ENCODE measurements at places on chromosomes 3 and 15. TPM values are rescaled to one million over a fixed set of nuclear protein-coding genes. Genes with fewer than 3 reads are reported as not detected.

DNA sequence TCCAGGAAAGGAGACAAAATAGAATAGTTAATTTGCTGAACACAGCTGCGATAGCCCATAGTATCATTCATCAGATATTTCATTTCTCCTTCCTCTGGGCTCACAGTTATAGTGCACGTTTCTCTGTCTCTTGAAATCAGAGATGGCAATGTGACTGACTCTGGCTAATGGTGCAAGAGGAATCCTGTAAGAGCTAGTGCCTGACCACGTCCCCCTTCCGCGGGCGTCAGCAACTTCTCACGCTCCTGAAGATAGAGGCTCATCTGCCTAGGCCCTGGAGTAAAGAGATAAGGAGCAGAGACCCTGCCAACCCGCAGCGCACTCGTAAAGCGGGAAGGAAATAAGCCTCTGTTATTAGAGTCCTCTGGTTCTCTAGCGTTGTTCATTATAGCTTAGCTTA lies 391.8 kb downstream of the VPS13C start:
- no peak for DNase-seq

- no peak for DNase-seq
Measured at GRCh38 chr15:99110093-99110492, 5.2 kb downstream of the SYNM start.

DNA sequence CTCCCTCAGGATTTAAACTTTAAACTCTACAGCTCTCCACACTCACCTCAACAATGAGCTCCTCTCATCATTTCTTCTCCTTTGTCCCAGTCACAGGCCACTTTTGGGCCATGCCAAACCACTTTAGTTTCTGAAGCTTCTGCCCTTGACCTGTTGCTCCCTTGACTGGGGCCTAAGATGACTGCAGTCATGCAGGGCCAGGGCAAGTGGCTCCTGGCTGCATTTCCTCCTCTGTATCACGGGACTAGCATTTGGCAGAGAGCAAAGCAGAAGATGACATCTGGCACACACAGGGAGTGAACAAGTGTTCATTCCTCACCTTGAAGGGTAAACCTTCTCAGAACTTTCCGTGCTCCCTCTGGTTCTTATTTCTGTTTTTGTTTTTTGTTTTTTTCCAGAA lies 136.9 kb downstream of the PDE8A start:
- DNase-seq, result no peak

DNA sequence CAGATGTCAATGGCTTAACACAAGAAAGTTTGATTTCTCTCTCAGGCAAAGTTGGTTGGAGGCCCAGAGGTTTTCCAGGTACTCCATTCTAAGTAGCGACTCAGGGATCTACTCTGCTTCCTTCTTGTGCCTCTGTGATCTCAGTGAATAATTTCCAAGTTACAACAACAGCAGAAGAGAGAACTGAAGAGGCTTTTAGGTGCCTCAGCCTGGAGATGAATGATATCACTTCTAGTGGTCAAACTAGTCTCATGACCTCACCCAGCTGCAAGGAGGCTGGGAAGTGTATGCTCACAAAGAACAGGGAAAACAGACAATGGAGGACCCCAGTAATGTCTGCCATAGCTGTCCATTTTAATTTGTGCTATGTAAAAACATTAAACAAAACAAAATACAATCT lies 4.6 kb upstream of the PRICKLE2 start:
- no peak for DNase-seq

- no peak for DNase-seq
Measured at GRCh38 chr3:29447946-29448627, 167.2 kb downstream of the RBMS3 start.

DNA sequence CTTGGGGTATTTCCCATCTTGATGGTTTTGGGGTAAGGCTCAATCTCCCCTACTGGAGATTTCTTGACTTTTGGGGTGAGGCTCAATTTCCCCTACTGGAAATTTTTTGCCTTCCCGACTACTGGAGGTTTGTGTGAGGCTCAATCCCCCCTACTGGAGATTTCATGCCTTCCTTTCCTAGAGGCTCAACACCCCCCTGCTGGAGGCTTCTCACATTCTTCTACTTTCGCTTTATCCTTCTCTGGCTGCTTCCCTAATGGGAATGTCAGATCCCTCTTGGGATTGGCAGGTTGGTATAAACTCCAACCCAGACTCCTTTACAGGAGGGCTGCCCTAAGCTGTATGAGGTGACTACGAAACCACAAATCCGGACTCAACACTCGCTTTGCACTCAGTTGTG lies 49.2 kb downstream of the KATNBL1 start:
- DNase-seq, result no peak

- peak; percentile 80 for DNase-seq
Measured at GRCh38 chr15:93929375-93930094, 301.8 kb upstream of the MCTP2 start.

DNA sequence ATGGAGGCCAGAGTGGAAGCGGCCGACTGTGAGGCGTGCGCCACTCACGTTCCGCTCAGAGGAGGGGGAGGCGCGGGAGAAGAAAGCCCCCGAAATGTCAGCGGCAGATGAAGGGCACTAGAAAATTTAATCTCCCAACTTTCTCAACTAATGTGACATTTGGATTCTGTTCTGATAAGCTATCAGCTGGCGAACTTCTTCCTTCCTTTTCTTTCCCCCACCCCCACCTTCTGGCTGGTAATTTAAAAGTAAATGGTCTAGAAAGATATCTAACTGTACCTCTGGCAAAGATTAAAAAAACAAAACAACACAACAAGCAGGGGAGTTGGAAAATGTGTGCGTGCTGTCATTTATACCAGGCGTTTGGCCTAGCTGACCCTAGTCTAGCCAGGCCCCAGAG lies 26.4 kb upstream of the TMEM115 start:
- DNase-seq, result no peak

- no peak for DNase-seq
Measured at GRCh38 chr15:70133781-70134421, 36.2 kb upstream of the TLE3 start.

GRCh38 chr3:17232442-17232841 lies 347.7 kb downstream of the PLCL2 start:
- DNase-seq, result no peak

- no peak for DNase-seq
Measured at GRCh38 chr15:100537331-100537730, 8.6 kb upstream of the CERS3 start.

DNA sequence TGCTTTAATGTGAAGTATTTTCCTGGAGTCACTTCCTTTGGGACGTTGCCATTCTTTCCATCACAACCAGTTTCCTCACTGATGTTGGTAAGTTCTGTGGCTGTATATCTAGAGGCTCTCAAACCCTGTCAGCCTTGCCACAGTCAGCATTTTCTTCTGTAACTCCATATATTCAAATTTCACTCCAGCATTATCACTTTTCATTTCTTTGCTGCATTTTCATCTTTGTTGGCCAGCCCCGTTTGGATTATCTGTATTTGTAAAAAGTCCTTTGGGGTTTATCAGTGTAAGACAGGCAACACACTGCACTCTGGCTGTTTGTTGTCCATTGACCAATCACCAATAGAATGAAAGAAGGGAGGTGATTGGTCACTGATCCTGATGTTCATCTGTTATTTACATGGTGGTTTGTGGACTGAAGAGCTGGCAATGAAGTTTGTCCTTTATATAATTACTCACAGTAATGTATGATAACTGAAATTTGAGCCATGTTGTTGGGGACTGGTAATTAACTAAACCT lies 20.3 kb downstream of the GMPS start:
- no peak for DNase-seq

GRCh38 chr3:180594631-180595558 lies 7.1 kb upstream of the TTC14 start:
- no peak for DNase-seq

GRCh38 chr3:13544951-13545651 lies 3.8 kb upstream of the FBLN2 start:
- DNase-seq, result no peak

- DNase-seq, result no peak
Measured at GRCh38 chr15:73237910-73238309, 130.8 kb downstream of the HCN4 start.

- DNase-seq, result no peak
Measured at GRCh38 chr15:98772895-98773294, 124.6 kb downstream of the IGF1R start.

DNA sequence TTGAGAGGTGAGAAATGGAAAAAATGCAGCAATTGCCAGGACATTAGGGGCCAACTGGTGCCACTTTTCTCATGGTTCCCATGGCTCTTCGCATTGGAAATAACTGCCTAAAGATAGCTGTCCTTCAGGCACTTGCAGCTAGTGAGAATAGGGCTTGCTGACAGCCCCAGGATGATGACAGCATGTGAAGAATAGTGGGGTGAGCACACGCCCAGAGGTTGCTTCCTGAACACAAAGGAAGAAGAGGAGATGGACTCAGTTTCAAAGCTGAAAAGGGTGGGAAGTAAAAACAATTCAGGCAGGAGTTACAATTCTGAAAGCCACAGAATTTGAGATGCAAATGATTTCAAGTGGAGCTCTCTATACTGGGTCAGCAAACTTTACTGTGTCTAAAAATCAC lies 45.6 kb downstream of the TNFAIP8L3 start:
- DNase-seq, result no peak

GRCh38 chr3:36900474-36901443 lies 44.1 kb downstream of the TRANK1 start:
- no peak for DNase-seq

- DNase-seq, result no peak
Measured at GRCh38 chr3:113242096-113242581, 30.8 kb downstream of the BOC start.

DNA sequence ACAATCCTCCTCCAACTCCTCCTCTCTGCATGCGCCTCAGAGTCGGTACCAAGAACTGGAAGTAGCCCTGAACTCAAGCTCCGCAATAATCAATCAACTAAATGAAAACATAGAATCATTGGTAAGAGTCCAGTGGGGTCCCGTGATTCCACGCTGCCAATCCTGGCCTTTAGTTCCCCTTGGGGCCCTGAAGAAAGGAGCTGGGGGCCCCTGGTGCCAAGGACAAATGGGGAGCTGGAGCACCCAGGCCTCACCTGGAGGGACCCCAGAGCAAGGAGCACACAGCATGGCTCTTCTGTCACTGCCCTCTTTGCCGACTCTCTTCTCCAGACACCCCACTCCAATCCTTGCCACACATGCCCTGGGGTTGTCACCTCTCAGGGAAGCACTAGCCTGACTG lies 80.3 kb downstream of the ADAMTS7 start:
- DNase-seq, result no peak

DNA sequence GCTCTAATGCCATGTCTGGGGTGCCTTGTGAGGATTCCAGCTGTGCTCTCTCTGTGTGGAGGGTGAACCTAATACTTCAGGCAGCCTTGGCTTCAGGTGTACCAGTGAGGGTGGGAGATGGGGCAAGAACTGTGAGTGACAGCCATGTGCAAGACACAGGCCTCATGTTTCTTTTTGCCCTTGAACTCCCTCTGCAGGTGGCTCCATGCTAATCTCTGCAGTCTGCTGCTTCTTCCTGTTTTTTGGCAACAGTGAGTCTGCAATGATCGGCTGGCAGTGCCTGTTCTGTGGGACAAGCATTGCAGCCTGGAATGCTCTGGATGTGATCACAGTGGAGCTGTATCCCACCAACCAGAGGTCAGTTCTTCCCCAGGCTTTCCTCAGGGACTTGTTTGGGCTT lies 189.3 kb downstream of the SV2B start:
- no peak for DNase-seq

GRCh38 chr15:55108858-55109518 lies 87.8 kb downstream of the RSL24D1 start:
- DNase-seq, result peak; percentile 48

DNA sequence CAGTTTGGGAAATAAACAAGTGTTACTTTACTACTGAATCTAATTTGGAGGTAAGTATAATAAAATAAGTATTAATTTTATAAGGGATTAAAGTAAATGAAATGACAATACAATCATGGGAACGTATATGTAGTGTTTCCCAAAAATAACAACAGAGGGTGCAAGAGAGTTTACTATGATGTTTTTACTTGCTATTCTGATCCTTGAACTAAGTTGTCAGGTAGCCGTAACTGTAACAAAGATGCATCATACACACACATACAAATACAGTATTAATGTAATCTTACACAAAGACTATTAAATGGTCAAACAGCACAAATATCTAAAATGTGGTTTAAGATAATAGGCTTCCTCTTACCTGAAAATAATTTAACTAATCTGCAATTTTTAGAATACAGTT lies 311.4 kb downstream of the TBC1D5 start:
- no peak for DNase-seq

DNA sequence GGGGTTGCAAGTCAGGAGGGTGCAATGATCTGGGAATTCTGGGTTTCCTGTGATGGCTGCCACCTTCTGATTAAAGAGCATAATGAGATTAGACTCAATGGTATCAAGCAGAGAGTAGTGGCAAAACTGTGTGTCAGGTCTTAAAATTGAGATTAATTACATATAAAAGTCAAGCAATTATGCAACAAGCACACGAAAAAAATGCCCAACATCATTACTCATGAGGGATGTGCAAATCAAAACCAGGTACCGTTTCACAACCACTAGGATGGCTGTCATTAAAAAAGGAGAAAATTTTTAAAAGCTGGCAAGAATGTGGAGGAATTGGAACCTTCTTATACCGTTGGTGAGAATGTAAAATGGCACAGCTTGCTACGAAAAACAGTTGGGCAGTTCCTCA lies 205.0 kb downstream of the OSBPL10 start:
- no peak for DNase-seq

DNA sequence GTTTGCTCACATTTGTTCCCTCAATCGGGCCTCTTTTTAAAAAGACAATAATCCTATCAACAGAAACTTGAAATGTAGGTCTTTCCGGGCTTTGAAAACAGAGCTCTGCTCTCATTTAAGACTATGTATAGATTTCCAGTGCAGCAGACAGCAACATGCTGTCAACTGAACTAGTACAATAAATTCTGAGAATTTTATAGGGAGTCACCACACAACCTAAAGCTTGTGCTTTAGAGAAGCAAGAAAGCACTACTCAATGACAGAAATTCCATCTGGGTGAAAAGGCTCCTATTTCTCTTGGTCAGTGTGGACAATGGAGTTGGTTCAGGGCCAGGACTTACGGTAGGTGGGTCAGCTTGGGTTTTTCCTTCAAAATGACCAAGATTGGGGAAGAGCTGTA lies 583.5 kb downstream of the ROBO1 start:
- no peak for DNase-seq

PDCD10 gene
- 24.6 TPM for polyA plus RNA-seq

ZPLD1 gene
- polyA plus RNA-seq, result not detected

SSR3 gene
- 75.6 TPM for polyA plus RNA-seq

ATP2B2 gene
- polyA plus RNA-seq, result 7.1 TPM

ISLR2 gene
- 4.2 TPM for polyA plus RNA-seq

SPATA12 gene
- polyA plus RNA-seq, result 0.08 TPM

SEMA3F gene
- 13.0 TPM for polyA plus RNA-seq

PRR20G gene
- not detected for polyA plus RNA-seq

DENND6A gene
- 17.2 TPM for polyA plus RNA-seq

REC114 gene
- polyA plus RNA-seq, result 0.23 TPM

TGFBR2 gene
- polyA plus RNA-seq, result 61.4 TPM
